CD4-positive, alpha-beta T cell treated with Interleukin-17A for 1 hour (primary cell): ENCODE measurements at places on chromosomes 5 and 9.

DNA sequence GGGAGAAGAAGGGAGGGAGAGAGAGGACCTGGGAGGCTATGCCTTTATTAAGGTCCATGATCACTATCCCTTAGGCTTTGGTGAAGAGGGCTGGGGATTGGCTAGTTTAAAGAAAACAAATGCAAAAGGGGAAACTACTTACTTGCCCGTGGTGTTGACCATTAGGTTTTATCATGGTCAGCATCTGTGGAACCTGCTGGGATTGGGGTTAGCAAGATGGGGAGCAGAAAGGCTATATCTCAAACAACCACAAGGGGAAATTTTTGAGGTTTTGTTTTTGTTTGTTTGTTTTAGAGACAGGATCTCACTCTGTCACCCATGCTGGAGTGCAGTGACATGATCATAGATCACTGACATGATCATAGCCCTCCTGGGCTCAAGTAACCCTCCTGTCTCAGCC is 9.0 kb upstream of the RAD23B start:
- DNase-seq: no peak

- DNase-seq: no peak
Observed at GRCh38 chr5:57441557-57441956, 41.1 kb downstream of the ACTBL2 start.

DNA sequence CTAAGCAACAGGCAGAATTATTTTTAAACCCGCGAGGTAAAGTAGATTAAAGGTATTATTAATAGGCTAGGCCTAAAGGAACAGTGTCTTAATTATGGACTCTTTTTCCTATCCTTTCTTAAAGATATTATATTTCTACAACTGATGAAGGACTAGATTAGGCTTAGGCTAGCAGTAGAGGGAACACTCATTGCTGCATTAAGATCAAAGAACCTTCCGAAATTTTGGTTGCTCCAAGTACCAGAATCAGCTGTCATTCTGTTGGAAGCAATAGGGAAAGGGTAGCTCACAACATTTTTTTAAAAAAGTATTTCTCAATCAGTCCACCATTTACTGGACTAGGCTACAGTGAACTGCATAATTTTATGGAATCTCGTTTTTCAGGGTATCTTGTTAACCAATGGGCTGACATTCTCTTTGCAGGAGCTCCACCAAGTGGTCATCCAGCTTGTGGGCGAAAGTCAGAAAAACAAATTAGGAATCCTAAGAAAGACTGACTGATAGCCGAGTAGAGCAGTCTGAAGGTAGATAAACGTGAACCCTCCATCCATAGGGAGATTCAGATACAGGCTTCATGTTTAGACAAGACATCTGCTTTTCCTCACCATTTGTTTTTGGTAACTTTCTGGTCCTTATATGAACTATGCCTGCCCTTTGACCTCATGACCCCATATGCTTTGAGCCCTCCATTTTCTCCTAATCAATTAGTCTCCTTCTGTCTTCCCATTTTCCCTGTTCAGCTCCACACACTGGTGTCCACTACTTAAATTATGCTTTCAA is 103.6 kb upstream of the CHD1 start:
- DNase-seq: peak; percentile 50

DNA sequence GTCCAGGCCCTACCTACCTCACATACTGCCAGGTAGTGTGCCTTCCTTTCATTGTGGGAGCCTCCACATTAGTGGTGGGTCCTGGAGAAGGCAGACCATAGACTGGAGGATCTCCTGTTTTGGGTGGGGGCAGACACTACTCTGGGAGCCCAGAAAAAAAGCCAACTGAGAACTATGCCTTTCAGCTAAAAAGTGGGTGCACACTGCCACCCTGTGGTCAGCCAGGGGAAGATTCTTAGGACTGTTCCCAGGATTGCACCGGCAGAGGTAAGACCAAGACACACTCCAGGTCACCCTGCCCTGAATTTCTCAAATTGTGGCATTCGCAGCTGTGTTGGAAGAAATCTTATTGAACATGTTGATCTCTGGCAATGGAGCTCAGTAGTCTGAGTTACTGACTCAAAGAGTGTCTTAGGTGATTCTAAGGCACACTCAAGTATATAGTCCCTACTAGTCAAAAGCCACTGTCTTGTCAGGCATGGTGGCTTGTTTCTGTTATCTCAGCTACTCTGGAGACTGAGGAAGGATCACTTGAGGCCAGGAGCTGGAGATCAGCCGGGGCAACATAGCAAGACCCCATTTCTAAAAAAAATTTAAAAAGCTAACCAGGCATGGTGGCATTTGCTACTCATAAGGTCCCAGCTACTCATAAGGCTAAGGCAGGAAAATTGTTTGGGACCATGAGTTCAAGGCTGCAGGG is 3.6 kb downstream of the SIGMAR1 start:
- DNase-seq: peak; percentile 84

DNA sequence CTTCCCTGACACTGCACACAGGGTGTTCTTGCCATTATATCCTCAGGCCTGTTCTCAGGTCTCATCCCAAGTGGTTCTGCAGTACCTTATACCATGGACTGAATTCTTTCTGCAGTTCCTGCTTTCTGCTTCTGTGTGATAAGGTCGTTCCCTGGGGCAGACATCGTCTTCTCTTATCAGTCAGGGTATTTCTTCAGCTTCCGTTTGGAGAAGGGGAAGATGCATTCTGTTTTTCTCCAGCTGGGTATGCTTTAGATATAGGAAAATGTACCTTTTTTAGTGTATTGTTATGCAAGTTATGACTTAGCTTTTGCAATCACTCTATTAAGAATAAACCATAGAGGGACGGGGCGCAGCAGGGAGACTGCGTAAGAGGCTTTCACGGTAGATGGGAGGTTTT is 31.1 kb downstream of the RALGPS1 start:
- DNase-seq: no peak

DNA sequence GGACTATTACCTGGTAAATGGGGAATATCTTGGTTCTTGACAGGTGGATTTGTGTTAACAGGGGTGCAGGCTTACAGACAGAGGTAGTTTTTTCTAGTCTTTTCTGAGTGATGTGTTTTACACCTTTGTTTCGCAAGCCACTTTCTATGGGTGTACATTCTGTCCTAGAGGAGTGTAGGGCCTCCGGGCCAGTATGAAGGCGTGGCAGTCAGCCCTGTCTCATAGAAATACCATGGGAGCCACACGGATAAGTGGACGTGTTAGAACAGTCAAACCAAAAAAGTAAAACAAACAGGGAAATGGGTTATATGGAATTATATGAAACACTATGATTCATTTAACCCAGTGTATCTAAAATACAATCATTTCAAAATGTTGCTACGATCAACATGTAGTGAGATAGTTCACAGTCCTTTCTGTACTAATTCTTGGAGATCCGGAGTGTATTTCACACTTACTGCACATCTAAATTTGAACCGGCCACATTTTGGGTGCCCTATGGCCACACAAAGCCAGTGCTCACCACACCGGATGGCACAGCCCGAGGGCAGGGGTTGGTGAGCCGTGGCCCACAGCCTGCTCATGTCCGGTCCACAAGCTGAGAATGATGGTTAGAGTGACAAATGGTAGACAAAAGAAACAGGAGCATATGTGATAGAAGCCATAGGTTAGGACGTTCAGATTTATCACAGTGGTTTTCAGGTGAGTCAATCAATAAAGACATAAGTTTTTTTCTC is 80.1 kb upstream of the IRX4 start:
- no peak for DNase-seq

GRCh38 chr9:110579862-110580219 is 300 bp upstream of the SVEP1 start:
- DNase-seq: no peak

- DNase-seq: no peak
Observed at GRCh38 chr9:37034305-37034937, 353 bp upstream of the PAX5 start.

GRCh38 chr5:15506897-15507296 is 6.9 kb downstream of the FBXL7 start:
- DNase-seq: no peak

- DNase-seq: no peak
Observed at GRCh38 chr9:109224751-109225150, 57.7 kb upstream of the FRRS1L start.

DNA sequence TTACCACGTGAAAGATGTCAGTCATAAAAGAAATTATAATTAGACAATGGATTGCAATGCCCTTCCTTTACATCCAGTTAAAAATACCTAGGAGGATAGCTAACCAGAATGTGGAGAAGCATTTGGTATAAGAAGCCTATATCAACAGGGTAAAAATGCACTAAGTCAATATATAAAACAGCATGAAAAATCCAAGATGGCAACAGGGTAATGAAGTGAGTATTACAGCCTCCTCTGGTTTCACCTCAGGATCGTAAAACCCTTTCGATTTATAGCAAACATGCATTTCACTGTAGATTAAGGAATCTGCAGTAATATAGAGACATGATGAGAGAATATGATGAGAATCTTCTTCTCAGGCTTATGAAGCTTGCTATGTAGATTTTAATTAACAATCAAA is 999.3 kb downstream of the NR2F1-AS1 start:
- DNase-seq: no peak

GRCh38 chr9:91589101-91589553 is 165.5 kb upstream of the NFIL3 start:
- no peak for DNase-seq

DNA sequence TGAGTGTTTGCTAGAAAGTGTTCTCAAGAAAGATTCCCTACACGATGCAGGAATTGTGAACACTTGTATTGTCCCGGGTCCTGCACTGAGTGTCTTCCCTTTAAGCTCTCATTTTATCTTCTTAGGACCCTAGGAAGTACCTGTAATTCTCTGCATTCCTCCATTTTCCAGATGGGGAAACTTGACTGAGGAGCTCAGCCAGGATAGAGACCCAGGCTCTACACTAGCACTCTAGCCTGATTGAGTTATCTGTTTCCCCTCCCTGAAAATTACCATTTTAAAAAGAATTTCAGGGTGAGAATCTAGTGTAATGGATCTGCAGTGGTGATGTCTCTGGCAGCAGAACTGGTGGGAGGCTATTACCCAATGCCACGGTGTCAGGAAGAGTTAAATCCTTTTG is 453.9 kb downstream of the KDM4C start:
- no peak for DNase-seq

GRCh38 chr5:77139001-77139400 is 51.9 kb upstream of the ZBED3 start:
- no peak for DNase-seq

GRCh38 chr9:131464354-131465000 is 38.2 kb upstream of the POMT1 start:
- no peak for DNase-seq
